Liver (tissue), 10 donors: ENCODE measurements at places on chromosomes 5 and 9.

DNA sequence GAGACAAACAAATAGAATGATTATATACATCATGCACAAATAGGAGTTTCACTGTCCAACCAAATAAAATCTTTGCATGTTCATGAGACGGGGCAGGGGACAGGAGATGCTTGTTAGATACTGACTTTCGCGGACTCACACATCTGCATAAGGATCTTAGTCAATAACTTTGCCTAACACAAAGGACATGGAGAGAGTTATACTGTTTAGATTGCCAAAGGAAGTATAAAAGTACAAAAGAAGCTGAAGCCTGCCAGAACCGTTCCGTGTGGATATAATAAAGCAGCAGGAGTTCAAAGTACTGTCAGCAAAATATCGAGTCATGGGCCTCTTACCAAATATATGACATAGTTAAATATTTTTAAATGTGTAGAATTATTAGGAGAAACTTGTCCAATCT, 1148.4 kb downstream of the EFNA5 start:
- DNase-seq = no peak

DNA sequence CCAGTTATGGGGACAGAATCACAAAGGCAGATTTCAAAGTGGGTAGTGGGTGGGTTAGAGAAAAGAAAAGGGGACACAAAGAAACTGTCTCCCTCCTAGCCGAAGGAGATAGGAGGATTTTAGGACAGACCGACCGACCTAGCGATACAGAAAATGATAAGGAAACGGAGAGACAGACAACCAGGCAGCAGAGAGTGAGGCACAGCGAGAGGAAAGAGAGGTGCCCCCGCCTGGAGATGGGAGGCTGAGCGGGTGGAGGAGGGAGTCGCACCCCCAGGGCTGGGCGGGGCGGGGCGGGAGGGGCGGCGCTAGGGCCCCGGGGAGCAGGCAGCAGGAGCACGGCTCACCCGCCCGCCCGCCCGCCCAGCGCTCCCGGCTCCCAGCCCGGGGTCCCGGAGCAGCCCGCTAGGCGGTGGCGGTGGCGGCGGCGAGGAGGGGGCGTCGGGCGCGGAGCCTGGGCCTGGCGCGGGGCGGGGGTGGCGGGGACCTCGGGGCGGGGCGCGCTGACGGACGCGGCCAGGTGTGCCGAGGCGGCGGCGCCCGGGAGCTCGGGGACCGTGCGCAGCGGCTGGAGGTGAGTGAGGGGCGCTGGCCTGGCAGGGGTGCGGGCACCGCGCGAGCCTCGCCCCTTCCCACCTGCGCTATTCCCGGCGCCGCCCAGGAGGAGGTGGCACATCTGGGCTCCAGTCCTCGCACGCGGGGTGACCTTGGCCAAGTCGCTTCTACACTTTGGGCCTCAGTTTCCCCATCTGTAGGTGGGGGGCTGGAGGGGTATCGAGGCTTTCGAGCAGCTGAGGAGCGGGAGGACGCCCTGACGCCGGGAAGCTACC, 15.9 kb upstream of the SYNPO start:
- no peak for DNase-seq

- DNase-seq = no peak
These were observed 329.2 kb downstream of the EBF1 start for GRCh38 chr5:158770506-158770905.

DNA sequence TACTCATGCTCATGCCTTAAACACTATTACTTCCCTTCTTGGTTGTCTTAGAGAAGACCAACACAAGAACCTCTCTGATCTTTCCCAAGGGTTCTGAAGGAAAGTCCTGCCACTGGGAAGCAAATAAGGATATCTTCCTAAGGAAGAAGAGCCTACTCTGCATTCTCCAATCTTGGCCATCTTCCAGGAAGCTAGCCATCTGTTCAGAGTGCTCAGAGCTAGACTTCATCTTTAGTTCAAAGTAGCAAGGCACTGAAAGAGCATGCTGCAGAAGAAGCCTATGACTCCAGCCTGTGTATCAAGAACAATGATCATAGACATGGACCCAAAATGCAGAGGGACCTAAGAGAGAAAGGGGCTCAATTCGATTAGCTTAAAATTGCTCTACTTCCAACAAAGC, 114.7 kb downstream of the KIAA0825 start:
- no peak for DNase-seq

- peak; percentile 36 for DNase-seq
These were observed 48.8 kb downstream of the KCNIP1 start for GRCh38 chr5:170552621-170553115.

- DNase-seq = no peak
These were observed 78.0 kb upstream of the HRH2 start for GRCh38 chr5:175579742-175580432.

DNA sequence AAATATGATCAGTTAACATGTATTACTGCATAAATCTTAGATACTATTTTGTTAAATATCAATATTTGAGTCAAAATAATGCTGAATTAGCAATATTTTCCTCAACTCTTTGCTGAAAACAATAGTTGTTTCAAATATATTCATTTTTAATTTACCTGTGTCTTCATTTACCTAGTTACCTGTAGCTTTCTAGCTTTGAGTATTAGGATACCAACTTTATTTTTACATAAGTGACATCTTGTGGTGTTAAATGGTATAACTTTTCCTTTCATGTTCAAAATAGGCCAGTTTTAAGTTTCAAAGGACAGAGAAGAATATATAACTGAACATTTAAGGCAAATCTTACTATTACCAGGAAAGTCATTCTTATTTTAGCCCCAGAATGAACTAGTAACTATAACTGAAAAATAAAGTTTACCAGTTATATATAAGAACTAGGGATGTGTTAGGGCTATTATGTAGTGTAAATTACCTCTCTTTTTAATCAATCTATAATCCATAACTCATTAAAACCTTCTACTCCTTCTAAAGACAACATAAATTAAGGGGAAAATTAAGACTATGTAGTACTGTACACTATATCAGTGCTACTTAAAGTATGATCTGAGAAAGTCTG, 25.3 kb downstream of the AP3B1 start:
- no peak for DNase-seq

DNA sequence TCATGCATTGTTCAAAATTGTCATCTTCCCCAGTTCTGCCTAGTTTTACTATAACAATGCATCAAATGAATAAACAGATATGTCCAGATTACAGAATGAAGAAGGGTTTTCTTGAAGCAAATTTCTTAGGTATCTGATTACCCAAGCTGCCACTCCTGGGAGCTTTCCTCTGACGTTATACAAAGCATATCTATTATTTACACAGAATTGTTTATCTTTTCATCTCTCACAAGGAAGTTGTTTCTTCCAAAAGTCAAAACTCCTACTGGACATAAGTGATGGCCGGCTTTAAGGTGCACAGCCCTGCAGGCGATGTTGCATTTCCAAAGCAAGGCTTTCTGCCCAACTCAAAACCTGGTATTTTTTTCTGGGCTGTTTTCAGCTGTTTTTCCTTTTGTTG, 73.4 kb upstream of the ANKH start:
- DNase-seq = no peak

DNA sequence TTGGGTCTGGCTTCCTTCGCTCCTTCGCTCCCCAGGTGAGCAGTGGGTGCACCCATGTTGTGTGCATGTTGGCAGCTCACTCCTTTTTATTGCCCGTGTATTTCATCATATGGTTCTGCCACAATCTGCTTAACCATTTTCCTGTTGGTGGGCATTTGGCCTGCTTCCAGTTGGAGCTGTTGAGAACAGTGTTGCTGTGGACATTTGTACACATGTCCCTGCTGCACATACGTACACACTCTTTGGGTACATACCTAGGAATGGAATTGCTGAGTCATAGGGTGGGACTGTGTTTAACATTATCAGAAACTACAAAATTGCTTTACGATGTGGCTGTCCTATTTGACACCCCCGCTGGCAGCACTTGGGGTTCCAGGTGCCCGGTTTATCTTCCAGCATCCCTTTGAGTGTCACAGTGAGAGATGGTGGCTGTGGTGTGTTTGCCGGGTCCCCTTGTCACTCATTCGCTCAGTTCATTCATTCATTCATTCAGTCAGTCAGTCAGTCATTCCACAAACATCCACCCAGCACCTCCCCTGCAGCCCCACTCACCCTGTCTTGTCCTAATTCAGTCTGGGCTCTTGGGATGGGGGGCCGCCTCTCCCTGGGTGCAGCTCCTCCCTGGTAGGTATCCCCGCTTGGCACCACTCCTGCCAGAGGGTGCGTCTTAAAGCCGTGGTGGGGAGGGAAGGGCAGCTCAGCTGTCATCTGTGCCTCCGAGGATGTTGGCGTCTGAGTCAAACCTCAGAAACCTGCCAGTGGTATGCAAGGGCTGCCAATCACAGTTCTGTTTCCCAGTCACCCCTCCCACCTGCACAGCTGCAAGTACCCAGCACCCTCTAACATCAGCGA, 7.9 kb upstream of the FIBCD1 start:
- DNase-seq = no peak

DNA sequence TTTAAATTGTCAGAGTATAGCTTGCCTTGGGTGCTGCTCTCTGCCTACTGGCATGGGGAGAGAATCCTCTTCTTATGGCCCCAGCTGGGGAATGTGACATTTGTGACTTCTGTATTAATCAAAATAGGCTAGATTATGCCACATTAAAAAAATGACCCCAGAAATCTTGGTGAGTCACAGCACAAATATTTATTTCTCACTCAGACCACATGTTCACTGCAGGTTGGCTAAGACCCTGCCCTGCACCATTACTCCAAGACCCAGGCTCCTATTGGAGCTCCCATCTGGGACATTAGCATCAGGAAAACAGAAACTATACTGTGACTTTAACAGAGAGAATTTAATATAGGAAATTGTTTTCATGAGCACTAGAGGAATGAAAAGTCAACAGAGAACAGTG, 16.6 kb upstream of the WHRN start:
- DNase-seq = no peak

GRCh38 chr5:150614661-150615060, 25.8 kb upstream of the SYNPO start:
- DNase-seq = no peak

DNA sequence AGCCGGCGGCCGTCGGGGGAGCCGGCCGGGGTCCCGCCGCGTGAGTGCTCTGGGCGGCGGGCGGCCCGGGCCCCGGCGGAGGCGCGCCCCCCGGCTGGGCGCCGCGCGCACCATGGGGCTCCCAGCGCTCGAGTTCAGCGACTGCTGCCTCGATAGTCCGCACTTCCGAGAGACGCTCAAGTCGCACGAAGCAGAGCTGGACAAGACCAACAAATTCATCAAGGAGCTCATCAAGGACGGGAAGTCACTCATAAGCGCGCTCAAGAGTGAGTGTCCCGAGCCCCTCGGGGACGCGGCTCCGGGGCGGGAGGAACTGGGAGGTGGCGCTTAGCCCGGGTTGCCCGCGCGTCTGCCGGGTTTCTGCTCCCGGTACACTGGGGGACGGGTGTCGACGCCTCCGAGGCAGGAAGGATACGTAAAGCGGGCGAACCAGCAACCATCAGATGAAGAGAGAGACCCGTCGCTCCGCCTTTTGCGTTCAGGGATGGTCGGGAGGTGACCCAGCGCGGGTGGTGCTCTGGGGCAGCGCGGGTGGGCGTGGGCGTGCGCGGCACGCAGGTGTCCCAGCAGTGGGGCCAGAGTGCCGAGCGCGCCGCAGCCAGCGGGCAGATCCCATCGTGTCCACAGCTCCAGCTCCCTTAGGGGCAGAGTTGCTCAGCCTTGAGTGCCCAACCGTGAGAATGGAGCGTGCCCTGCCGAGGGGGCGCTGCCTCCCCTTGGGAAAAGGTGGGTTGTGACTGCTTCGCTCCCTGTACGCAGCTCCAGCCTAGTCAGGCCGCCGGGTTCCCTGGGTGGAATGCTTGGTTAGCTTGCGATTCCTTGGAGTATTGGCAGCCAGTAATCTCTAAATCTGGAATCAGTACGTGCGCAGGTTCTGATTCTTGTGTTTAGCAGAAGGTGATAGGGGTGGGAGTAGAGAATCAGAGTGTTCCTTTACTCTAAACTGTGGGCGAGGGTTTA, 753 bp downstream of the ARHGAP26 start:
- peak; percentile 57 for DNase-seq

DNA sequence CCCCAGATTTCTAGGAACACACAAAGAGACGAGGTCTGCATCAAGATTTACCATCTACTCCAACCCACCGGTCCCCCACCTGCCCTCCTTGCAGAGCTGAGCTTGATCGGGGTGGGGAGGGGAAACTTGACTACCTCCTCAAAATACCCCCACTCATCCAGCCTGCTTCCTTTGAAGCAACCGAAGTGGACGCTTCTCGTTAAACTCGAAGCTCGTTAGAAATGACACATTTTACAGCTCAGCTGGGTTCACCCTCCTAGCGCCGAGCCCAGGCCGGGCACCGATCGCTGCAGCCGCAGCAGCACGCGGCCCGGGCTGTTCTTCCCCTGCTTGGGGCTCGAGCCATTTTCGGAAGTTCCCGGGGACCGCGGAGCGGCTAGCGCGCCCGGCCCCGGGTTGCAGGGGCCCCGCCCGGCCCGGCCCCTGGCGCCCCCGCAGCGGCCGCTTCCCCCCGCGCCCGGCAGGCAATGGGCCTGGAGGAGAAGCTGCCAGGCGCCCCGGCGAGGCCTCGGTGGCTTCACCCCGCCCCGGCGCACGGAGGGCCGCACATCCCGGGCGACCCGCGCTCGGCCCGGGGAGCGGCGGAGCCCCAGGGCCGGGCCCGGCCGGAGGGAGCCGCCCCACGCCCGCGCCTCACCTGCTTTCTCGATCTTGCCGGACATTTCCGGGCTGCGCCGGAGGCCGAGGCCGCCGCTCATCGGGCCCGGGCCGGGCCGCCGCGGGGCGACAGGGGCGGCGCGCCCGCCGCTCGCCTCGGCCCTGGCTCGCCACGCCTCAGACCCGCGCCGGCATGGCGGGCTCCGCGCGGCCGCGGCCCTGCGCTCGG, 530 bp downstream of the RAPGEF1 start:
- DNase-seq = peak; percentile 58

GRCh38 chr9:115422932-115423440, 305.0 kb upstream of the TNC start:
- no peak for DNase-seq

DNA sequence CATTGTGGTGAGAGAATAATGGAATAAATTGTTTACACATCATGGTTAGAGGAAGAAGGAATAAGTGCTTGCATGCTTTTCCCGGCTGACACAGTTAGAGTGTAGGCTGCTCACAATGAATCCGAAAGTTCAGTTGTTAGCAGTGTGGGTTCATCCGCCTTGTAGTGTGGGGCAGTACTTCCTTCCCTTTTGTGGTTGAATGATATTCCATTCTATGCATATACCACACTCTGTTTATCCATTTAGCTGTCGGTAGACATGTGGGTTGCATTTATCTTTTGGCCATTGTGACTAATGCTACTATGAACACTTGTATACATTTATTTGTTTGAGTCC, 84.0 kb downstream of the COL5A1 start:
- DNase-seq = no peak
